Pulmonary artery endothelial cell (primary cell): ENCODE measurements at places on chromosomes 6 and 20. TPM values are rescaled to one million over a fixed set of nuclear protein-coding genes. Genes with fewer than 3 reads are reported as not detected.

Gene RNF5
- total RNA-seq: 31.5 and 35.3 TPM in 2 replicates

Gene CCN6
- 0.07 TPM in 1 of 2 replicates, not detected in the other for total RNA-seq

Gene PSORS1C1
- total RNA-seq: 2.2 and 2.4 TPM in 2 replicates

Gene CAGE1
- 0.04 and 0.13 TPM in 2 replicates for total RNA-seq

Gene C6orf52
- 0.26 TPM in 1 of 2 replicates, not detected in the other for total RNA-seq

Gene KCNG1
- 0.40 and 1.3 TPM in 2 replicates for total RNA-seq

Gene FOXO3
- 15.5 and 20.0 TPM in 2 replicates for total RNA-seq

Gene PDRG1
- total RNA-seq: 5.7 and 6.2 TPM in 2 replicates

Gene NRSN1
- not detected in 2 replicates for total RNA-seq

Gene GLP1R
- not detected in 2 replicates for total RNA-seq

Gene PTPRA
- 27.5 and 29.1 TPM in 2 replicates for total RNA-seq

Gene SLC25A27
- 0.66 and 1.9 TPM in 2 replicates for total RNA-seq

Gene SLC22A2
- total RNA-seq: not detected in 2 replicates

Gene SNAI1
- 0.86 and 2.1 TPM in 2 replicates for total RNA-seq

Gene TMEM217
- 8.8 and 15.5 TPM in 2 replicates for total RNA-seq

Gene KIFC1
- total RNA-seq: 19.9 and 40.4 TPM in 2 replicates

Gene TBX18
- 25.9 and 26.8 TPM in 2 replicates for total RNA-seq

Gene COL19A1
- total RNA-seq: not detected in 2 replicates

Gene PTGIS
- total RNA-seq: 1.8 and 8.1 TPM in 2 replicates

Gene TGM3
- total RNA-seq: not detected in 2 replicates

Gene CCN5
- not detected in 2 replicates for total RNA-seq

Gene AKAP12
- 285 and 309 TPM in 2 replicates for total RNA-seq
